Stimulated activated naive CD4-positive, alpha-beta T cell treated with Interleukin-2 at 50 U/mL for 16 hours (primary cell): ENCODE measurements at places on chromosomes 2 and 18.

GRCh38 chr2:88836351-88836750 is 144.9 kb downstream of the RPIA start:
- DNase-seq: no peak

- DNase-seq: no peak
Measured at GRCh38 chr2:137957033-137957432, 7.2 kb upstream of the HNMT start.

GRCh38 chr2:159898441-159898840 is 100.4 kb upstream of the CD302 start:
- DNase-seq: no peak

- DNase-seq: no peak
Measured at GRCh38 chr18:79599441-79599931, 80.1 kb upstream of the CTDP1 start.

- no peak for DNase-seq
Measured at GRCh38 chr2:234403751-234404150, 93.1 kb downstream of the ARL4C start.

GRCh38 chr18:59536166-59536565 is 161.1 kb downstream of the CCBE1 start:
- DNase-seq: no peak

DNA sequence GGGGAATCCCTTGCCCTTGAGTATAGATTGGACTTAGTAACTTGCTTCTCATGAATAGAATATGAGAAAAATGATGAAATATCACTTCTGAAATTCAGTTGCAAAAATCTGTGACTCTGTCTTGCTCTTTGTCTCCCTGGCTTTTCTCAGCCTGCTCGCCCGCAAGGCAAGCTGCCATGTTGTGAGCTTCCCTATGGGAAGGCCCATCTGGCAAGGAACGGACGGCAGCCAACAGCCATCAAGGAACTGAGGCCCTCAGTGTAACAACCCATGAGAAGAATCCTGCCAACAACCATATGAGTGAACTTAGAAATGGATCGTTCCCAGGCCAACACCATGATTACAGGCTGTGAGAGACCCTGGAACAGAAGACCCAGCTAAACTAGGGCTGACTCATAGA is 58.4 kb upstream of the PGAP1 start:
- DNase-seq: no peak

GRCh38 chr2:131043199-131044074 is 49.8 kb downstream of the FAM168B start:
- DNase-seq: no peak

- DNase-seq: no peak
Measured at GRCh38 chr2:238863231-238863630, 15.3 kb downstream of the TWIST2 start.

DNA sequence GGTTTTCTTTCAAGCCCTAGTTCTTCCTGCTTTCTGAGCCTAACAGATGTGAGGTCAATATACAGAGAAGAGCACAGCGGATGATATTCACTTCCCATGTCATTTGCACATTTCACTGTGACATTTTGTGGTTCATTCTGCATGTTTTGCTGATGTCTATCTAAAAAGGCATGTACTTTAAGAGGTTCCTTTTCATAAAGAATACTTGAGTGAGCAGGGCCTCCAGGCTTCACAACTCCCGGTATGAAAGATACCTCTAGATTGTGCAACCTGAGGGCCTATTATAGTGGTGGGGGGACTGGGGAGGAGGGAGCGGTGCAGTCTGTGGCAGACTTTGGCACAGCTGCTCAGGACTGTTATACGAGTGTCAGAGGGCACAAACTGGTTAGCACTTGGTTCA is 54.6 kb downstream of the CPO start:
- DNase-seq: no peak

DNA sequence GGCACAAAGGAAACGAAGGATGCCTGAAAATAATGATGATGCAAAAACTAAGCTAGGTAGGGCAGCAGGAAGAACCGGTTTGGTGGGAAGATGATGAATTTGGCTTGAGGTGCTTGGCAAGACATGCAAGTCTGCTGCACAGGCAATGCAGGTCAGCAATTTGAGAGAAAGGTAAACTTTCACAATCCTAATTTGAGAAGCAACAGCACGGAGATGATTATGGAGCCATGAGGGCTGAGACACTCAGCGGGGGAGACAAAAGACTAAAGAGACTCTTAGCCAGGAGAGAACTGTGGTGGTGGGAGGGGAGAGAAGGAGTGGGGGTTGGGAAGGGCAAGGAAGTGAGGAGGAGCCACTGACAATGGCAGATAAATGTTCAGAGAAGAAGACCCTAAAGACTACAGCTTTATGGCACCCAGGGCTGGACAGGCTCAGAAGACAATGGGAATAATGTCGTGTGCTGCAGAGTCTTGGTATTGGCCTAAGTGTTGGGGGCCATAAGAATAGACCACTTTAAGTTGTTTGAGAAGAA is 19.4 kb upstream of the RNF149 start:
- no peak for DNase-seq

DNA sequence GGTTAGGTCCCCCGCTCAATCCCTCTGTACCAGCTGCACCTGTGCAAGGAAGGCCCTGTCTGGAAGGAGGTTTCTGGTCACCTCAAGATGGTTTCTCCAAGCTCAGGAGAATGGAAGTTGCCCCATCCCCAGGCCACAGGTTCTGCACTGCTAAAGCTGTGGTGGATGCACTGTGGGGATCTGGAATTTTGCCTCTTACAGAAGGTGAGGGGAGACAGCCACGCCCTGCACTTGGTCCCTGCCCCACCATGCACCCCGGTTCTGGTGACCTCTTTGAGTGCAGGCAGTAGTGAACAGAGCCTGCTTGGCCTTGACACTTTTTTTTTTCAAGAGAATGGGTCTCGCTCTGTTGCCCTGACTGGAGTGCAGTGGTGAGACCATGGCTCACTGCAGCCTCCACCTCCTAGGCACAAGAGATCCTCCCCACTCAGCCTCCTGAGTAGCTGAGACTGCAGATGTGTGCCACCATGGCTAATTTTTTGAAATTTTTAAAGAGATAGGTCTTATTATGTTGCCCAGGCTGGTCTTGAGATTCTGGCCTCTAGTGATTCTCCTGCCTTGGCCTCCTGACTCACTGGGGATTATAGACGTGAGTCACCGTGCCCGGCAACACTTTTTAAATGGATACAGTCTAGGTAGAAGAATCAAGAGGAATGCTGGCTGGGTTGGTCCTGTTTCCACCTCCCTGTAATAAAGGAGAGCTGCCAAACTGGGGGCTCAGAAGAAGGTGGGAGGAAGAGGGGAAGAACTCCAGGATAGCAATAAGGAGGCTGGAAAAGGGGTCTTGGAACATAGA is 5.8 kb upstream of the NT5DC4 start:
- DNase-seq: no peak

DNA sequence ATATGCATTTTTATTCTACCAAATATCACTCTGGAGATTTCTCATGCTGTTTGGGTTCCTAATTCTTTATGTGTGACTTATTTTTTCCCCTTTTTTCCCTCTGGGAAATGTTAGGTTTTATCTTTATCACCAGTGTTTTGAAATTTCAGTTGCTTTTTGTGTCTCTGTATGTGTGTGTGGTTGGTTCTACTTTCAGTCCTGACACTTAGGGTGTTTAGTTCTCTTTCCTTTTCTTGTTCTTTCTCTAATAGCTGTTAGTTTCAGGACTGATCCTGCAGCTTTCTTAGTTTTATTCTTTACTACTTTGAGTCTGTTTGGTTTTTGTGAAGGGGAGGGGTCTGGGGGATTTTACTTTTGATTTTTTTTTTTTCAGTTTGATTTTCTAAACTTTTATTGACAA is 23.1 kb downstream of the PPM1B start:
- DNase-seq: no peak

DNA sequence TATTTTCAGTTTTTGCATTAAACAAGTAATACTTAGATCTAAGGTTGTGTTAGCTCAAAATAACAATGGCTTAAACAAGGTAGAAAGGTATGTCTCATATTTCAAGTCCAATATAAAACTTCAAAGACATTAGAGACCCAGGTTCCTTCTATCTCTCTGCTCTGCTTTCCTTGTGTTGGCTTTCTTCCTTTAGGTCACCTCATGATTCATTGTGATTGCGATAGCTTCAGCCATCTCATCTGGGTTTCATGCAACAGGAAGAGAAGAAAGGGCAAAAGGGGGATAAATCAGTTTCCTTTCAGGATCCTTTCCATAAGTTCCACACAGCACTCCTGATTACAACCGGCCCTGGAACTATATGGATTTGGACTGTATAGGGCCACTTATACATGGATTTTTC is 16.0 kb upstream of the TBR1 start:
- DNase-seq: no peak

GRCh38 chr2:15159751-15160177 is 401.4 kb downstream of the NBAS start:
- DNase-seq: no peak

DNA sequence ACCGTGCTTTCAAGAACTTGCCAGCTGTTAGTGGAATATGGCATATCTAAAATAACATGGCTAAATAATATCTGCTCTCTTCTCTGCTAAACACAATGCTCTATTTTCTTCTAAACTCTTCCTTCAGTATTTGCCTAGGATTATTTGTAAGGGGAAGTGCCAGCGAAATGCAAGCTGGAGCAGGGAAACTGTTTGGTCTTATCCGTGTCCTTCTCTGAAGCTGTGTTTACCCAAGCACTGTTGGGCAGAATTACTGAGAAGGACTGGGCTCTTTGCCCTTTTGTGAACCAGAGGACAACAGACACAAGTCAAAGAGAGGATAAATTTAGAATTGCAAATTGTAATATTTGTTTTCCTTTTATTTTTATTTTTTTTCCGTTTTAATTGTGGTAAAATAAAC is 23.6 kb downstream of the CPO start:
- DNase-seq: no peak

DNA sequence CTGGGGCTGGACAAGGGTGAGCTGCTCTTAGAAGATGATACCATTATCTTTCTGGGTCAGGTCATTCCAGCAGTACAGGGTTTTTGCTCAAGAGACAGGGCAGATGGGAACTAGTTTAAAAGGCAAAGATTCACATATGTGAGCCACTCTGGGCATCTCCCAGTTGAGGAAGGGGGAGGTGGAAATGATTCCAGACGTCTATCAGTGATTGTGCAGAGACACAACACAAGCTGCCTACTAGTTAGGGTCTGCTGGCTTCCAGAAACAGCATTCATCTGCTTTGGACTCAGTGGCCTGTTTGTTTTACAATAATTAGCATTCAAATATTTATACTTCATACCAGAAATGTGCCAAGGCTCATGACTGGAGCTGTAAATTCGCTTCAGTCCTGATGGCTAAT is 32.3 kb downstream of the ST6GAL2 start:
- no peak for DNase-seq
